ENCODE measurements at places on chromosomes 2 and 18.

- no peak for DNase-seq
Measured at GRCh38 chr18:31652877-31653276, 31.5 kb downstream of the B4GALT6 start.

GRCh38 chr2:75480971-75481836 lies 79.5 kb downstream of the EVA1A start:
- peak; percentile 48 for DNase-seq

DNA sequence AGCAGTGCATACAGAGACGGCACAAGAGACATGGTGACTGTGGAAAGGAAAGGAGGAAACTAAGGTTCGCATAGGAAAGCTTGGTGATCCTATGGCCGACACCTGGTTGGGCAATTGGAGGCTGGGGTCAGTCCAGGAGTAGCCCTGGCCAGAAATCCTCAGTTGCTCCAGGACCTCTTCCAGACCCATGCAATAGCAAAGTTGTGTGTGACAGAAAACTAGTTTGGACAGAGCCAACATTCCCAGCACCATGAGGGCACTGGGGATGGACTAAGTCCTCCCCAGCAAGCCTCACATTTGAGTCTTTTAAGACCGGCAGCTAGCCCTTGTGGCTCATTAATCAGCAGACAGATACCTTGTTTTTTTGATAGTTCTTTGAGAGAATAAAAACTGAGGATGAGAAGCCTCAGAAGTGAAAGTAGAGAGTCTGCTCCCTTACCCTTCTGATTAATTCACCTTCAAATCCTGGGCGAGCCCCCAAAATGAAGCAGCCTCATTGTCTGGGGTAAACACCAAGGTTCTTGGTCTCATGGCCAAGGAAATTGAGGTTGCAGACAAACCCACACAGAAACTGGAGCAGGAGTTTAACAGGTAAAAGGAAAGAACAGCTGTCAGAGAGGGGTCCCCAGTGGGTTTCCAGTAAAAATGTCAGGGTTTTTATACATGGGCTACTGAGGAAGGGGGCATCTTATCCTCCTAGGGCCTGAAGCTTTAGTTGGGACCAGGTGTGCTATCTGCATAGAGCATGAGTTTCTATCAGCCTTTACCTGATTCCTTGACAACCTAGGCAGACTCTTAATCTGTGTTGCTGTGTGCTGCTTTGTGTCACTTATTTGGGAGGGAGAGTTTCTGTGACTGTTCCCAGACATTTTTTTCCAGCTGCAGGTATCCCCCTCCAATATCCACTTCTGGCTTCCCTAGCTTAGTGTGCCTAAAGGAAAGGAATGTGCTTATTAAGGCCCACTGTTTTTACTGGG lies 39.1 kb downstream of the STK17B start:
- DNase-seq = no peak

DNA sequence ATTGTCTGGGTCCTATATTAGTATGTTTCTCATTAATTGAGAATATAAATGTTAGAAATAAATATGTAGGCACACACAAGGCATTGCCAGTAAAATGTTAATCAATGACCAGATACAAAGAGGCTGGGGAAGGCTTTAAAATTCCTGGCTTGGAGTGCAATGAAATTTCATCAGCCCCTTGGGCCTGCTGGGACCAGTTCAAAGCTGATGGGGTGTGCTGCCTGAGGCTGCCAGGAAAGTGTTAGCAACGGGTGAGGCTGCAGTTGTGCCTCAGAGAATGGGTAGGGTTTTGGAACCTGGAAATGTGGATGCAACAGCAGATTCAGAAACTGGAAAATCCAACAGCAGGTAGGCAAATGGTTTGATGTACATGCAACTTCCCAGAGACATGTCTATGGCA lies 68.9 kb downstream of the DIPK1C start:
- DNase-seq = no peak

- no peak for DNase-seq
Measured at GRCh38 chr2:74079522-74080341, 68.0 kb downstream of the BOLA3 start.

- no peak for DNase-seq
Measured at GRCh38 chr2:61722318-61722717, 131.5 kb downstream of the FAM161A start.

- DNase-seq = no peak
Measured at GRCh38 chr2:51597086-51597485, 565.2 kb upstream of the NRXN1 start.

- DNase-seq = no peak
Measured at GRCh38 chr2:216603010-216603883, 30.0 kb upstream of the IGFBP2 start.

GRCh38 chr2:188892636-188893035 lies 81.5 kb upstream of the COL3A1 start:
- peak; percentile 7 for DNase-seq

DNA sequence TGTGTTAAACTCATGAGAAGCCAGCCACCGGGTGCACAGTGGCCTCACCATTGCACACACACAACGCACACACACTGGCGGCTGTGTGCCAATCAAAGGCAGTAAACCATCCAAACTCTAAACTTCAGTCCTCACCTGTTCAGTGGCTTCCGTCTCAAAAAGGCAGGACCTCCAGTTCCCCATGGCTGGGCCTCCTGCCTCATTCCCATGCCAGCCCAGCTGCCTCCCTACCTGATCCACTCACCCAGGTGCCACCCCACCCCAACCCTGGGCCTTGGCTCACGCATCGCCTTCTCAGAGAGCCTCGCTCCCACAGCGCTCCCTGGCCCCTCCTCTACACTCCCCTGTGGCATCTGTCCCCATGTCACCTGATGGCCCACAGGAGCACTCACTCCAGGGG lies 190.9 kb downstream of the EIPR1 start:
- DNase-seq = no peak

GRCh38 chr18:32661486-32662299 lies 111.1 kb downstream of the KLHL14 start:
- no peak for DNase-seq

DNA sequence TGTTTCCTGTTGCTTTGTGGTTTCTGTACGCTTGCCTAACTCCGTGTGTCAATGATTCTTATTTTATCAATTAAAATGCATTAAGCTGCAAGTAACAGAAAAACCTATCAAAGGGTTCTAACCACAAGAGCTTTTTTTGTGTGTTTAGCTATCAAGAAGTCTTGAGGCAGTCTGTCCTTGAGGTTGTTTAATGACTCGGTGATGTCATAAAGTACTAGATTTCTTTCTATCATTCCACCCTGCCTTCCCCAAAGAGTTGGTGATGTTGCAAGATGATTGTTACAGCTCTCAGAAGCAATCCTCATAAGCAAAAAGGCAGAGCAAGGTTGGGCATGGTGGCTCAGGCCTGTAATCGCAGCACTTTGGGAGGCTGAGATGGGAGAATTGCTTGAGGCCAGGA lies 51.9 kb upstream of the SPTBN1 start:
- DNase-seq = no peak

- DNase-seq = no peak
Measured at GRCh38 chr2:65504201-65504600, 71.8 kb upstream of the SPRED2 start.

DNA sequence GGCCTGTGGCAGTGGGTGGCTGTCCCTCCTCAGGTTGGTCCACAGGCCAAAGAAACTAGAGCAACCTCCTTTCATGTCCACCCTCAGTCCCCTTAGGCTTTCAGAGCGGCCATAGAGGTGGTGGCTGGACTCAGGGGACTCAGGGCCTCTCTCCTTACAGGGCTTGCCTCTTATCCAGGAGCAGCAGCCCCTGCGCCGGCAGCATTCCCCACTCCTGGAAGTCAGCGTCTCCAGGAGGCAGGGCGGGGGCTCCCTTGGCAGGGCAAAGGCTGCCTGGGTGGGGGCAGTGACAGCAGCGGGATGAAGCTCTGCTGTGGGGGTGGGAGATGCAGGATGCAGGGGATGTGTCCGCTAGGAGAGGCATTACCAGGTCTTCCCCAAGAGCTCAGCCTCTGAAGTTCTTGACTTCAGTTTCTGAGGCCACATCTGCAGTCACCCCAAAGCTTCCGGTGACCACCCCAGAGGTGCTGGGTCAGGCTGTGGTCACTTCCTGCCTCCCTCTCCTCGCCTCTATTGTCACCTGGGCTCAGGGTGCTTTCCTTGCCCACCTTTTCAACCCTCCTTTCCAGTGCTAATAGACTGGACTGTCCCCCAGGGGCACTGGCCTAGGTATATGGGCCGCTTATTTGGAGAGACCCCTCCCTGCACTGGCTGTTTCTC lies 8.6 kb upstream of the GPR55 start:
- DNase-seq = no peak

- no peak for DNase-seq
Measured at GRCh38 chr2:179626261-179626660, 235.2 kb downstream of the ZNF385B start.

GRCh38 chr2:21317131-21317530 lies 193.4 kb downstream of the TDRD15 start:
- DNase-seq = peak; percentile 4

DNA sequence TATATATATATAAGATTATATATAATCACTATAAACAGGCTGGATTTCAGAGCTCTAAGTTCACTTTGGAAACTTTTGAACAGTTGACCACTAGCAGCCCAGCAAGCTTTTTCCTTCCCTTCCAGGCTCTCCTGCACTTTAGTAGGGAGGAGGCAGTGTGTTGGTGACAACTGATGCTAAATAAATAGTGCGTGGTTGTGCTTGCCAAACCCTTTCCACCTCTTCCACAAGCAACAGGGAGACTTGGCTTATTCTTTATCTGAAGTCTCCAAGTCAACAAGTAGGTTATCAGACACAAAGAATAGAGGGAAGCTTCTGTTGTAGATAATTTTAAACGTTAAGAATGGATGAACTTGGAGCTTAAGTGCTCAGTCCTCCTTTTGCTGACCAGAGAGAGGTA lies 408.2 kb upstream of the HNRNPA3 start:
- DNase-seq = no peak

- DNase-seq = no peak
Measured at GRCh38 chr2:62713837-62714236, 8.3 kb downstream of the EHBP1 start.

DNA sequence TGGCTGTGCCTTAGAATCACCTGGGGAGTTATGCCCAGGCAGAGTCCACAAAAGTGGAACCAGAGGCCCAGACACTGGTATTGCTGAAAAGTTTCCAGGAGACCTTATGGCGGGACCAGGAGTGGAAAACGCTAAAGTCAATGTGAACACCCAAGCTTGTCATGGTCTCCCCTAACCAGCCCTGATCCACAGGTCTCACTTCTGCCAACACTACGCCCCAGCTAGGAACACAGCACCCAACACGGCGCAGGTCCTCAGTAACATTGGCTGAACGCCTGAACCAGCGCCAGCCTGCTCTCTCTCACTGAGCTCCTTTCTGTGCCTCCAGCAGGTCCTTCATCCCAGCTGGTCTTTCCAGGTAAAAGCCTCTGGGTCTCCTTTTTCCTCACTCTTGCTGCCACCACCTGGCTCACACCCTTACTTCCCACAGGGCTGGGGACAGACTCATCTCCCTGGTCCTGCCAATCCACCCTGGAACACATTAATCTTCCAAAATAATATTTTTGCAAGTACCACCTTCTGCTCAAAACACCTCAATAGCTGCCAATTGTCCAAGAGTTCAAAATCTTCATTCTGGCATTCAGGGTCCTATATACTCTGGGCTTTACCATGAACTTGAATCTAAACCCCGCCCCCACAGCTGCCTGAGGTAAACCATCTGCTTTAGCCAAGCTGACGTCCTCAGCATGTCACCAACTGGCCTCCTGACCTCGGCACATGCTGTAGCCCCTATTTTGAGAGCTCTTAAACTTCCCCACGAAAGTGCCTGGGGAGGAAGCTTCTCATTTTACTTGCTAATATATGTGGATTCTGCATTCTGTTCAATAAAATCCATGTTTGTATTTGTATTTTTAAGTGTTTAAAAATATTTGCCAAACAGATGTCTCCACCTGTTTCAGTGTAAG lies 34.6 kb downstream of the ADCY3 start:
- DNase-seq = no peak

GRCh38 chr2:29811378-29811777 lies 110.0 kb downstream of the ALK start:
- DNase-seq = no peak

DNA sequence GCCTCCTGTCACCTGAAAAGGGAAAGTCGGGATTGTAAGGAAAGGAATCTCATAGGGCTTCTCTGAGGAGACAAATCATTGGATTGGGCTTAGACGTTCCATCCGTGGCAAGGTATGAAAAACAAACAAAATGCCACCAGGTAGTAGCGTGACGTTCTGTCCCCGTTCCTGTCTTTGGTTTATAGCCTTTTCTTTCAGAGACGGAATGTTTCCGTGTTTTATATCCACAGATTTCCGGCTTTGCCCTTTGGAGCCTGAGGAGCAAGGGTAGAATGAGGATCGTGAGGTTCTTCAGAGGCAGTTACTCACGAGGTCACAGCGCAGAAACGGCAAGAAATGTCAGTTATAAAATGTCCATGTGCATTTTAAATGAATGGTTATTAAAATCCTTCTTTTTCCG lies 118.3 kb downstream of the TMEM18 start:
- DNase-seq = no peak

- peak; percentile 61 for DNase-seq
Measured at GRCh38 chr2:182616471-182617393, 99.3 kb upstream of the DNAJC10 start.

GRCh38 chr2:133919285-133919684 lies 334.6 kb upstream of the MGAT5 start:
- DNase-seq = no peak

GRCh38 chr2:167388497-167388896 lies 500.2 kb downstream of the XIRP2 start:
- DNase-seq = no peak

All from GM03348 (cell line).